ENCODE measurements at places on chromosomes 2 and 18. TPM values are rescaled to one million over a fixed set of nuclear protein-coding genes. Genes with fewer than 3 reads are reported as not detected.
A peak's percentile ranks its signal among the peaks of the same experiment; 100 is the strongest.

The GALM gene
- total RNA-seq: 40.6 TPM

The DCC gene
- total RNA-seq: not detected

The NEU2 gene
- total RNA-seq: not detected

The KHK gene
- total RNA-seq: 9.5 TPM

The ME2 gene
- 138 TPM for total RNA-seq

The FMNL2 gene
- total RNA-seq: 1.1 TPM

The LDLRAD4 gene
- 37.3 TPM for total RNA-seq

The SNRPD1 gene
- 159 TPM for total RNA-seq

The IHH gene
- not detected for total RNA-seq

The LYPD1 gene
- not detected for total RNA-seq

The SLC25A52 gene
- not detected for total RNA-seq

The RUFY4 gene
- total RNA-seq: 0.88 TPM

The STPG4 gene
- total RNA-seq: not detected

The SLC9A2 gene
- 0.18 TPM for total RNA-seq

The RNF144A gene
- 32.6 TPM for total RNA-seq

The TMEM198 gene
- total RNA-seq: 2.1 TPM

The MREG gene
- 8.0 TPM for total RNA-seq

The SKOR2 gene
- total RNA-seq: not detected

The GALR1 gene
- total RNA-seq: not detected

The FTCDNL1 gene
- 1.9 TPM for total RNA-seq

The B3GNT7 gene
- total RNA-seq: 0.29 TPM

The SH3RF3 gene
- 1.9 TPM for total RNA-seq

GRCh38 chr2:149441255-149441654 lies 110.9 kb downstream of the LYPD6 start:
- DNase-seq: no peak

DNA sequence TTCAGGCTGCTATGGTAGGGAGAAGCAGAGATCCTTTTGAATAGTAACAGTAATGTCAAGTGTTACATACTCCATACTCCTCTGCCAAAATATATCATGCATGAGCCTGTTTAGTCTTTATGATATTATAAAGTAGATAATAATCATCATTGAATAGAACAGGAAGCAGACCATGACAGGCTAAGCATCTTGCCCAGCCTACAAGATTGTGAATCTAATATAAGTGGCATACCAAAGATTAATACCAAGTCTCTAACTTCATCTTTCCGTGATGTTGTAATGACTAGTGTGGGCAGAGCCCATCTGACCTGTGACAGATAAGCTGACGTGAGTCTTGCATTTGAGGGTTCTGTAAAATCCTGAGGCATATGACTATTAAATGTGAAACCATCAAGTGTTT lies 13.1 kb downstream of the NDUFB3 start:
- no peak for DNase-seq

- DNase-seq: peak; percentile 57
These were observed 31.2 kb downstream of the ARHGAP25 start for GRCh38 chr2:68765739-68766375.

DNA sequence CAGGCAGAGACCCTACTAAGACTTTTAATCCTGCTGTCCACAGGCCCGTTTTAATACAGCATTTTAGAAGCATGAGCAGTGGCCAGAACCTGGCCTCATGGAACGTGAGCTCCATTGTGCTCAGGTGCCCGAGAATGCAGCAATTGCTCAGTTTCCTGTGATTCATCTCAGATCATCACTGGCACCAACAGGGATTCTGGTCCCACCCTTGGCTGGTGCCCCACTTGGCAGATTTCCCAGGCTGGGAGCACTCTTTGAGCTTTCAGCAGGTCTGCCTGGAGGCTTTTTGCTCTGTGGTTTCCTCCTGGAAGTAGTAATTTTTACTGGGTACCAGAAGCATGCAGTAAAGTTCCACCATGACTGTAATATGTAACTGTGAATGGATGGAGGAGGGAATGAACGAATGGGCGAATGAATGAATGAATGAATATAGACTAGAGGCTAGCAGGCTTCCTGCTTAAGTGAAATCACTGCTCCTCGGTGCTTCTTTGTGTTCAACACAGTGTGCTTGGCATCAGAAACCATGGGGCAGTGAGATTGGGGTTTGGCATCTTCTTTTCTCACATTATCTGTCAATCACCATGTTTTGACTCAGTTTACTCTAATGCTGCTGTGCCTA lies 312.9 kb downstream of the PRKCE start:
- DNase-seq: peak; percentile 15

GRCh38 chr2:200744201-200744602 lies 67.5 kb upstream of the BZW1 start:
- DNase-seq: no peak

DNA sequence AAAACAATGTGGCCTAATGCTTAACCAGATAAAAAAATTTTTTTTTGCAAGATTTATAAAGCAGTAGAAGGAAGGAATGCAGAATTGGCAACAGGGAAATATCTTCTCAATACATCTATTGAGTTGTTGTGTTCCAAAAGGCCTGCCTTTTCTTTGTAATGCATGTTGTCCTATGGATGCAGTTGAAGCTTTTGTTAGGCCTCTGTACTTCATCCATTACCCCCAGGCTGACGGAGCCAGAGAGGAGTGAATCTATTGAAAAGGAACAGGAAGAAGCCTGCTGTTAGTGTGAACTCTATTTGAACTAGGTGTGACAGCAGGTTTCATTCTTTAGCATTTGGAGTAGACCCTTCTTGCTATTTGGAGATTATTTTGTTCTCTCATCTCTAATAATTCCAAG lies 56.5 kb downstream of the MTX2 start:
- no peak for DNase-seq

DNA sequence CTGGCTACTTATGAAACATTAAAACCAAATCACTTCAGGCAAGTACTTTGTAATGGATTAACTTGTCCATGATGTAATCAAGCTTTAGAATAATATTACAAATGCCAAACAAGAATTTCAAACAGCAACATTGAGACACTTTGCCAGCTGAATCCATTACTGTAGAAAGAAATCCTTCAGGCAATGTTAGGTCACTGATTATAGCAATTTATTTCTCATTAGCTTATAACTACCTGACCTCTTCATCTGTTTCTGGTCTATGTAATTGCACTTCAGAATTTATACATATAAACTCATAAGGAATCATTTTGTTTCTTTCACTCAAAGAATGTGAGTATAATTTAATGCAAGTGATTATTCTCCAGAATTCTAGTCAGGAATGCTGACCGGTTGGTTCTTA lies 692.6 kb upstream of the TMEFF2 start:
- DNase-seq: no peak

- DNase-seq: no peak
These were observed 125.0 kb downstream of the SPHKAP start for GRCh38 chr2:228056293-228057097.

DNA sequence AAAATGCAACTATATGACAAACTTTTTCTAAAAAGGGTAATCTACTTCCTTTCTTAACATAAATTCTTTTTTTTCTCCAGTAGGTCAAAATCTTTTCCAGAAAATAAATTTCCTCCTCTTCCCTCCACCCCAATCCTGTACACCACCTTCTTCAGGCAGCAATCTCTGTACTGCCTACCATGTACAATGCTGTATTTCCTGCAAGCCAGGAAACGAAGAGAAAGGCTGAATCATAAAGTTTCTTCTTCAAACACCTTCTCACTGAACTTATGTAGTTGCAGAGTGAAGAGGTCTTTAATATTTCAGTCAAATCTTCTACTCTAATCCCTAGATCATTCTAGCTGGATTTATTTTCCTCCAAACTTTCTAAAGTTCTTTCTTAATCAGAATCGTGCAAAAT lies 18.2 kb upstream of the C2orf66 start:
- no peak for DNase-seq

GRCh38 chr2:37831081-37831780 lies 93.9 kb upstream of the RMDN2 start:
- DNase-seq: no peak

DNA sequence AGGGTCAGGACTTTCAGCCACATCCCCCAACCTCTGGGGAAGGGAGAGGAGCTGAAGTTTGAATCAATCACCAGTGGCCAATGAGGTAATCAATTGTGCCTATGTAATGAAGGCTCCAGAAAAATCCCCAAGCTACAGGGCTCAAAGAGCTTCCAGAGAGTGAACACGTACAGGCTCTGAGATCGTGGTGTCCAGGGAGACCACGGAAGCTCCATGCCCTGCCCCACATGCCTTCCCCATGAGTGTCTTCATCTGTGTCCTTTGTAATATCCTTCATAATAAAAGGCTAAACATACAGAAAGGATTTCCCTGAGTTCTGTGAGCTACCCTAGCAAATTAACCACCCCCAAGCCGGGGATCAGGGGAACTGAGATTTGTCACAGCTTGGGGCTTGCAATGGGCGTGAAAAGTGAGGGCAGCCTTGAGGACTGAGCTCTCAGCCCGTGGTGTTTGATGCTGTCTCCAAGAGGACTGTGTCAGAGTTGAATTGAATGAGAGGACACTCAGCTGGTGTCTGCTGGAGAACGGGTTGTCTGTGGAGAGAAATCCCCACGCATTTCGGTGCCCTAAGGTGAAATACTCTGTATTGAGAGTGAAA lies 25.5 kb upstream of the TUBB6 start:
- DNase-seq: no peak

GRCh38 chr2:233764264-233764663 lies 4.2 kb downstream of the UGT1A1 start:
- DNase-seq: no peak

DNA sequence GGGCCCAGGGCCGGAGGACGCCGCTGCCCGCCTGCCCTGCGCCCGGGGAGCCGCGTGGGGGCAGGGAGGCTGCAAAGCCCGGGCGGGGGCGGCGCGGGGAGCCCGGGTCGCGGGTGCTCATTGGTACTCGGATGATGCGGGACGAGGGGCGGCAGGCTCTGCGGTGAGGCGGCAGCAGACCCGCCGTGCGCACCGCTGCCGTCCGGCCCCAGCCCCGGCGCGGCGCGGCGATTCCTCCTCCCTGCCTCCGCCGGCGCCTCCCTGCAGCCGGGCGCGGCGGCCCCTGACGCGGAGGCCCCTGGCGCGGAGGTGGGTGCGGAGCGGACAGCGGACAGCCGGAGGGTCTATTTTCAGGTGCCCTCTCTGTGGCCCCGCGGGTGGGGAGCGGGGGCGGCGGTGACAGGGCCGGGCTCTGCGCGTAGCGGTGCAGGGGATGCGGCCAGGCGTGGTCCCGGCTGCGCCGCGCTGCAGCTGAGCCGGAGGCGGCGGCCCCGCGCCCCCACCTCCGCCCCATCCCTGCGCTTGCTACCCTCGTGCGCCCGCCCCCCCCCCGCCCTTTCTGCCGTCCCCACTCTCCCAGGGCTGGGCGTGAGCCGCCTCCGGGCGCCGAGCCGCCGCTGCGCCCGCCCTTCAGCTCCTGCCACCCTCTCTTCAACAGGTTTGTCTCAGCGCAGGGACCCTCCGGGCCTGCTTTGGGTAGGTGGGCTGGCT lies 640 bp downstream of the SPTBN1 start:
- DNase-seq: peak; percentile 20

DNA sequence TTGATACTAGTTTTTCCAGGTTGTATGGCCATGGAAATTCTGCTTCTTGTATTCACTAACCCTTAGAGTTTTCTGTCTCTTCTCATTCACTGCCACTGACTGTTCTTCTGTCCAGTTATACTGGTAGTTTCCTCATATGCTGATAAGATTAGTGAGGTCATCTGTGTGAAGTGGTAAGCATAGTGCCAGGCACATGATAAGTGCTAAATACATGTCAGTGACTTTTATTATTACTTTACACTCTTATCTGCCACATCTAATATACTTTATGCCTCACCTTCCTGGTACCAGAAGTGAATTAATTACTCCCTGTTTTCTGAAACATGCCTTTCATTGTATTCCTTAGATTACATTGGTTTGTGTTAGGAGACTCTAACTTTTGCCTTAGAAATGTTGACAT lies 91.3 kb downstream of the NBEAL1 start:
- no peak for DNase-seq

- DNase-seq: no peak
These were observed 260.4 kb upstream of the SP5 start for GRCh38 chr2:170454471-170455372.

GRCh38 chr18:79867666-79868065 lies 69.9 kb downstream of the KCNG2 start:
- no peak for DNase-seq

DNA sequence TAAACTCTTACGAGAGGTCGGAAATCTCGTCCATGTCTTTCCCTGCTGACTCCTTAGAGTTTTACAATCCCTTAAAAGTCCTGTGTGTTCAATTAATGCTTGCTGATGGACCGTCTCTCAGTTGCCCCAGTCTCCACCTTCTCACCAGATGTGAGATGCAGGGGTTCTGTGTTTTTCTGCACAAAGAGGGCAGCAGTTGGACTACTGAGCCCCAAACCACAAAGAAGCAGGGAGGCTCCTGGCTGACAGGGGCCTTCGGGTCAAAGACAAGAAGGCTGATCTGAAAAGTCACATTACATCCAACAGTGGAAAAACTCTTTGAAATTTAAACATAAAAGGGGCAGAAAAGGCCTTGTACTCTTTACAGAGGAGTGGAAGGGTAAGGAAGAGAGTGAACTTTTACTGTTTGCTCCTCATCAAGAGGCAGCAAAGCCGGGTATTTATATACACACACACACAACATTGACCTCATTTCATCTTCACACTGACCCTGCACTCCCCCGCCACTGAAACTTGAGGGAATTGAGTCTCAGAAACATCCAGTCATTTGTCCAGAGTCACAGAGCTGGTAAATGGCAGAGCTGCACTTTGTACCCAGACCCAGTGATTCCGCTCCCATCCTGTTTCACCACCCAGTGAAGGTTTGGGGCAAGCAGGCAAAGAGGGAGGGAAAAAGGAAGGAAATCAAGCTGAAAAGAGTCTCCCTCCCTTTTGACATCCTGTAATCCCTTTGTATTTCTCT lies 23.7 kb downstream of the MRPL33 start:
- DNase-seq: no peak

- DNase-seq: no peak
These were observed 82.2 kb downstream of the NFATC1 start for GRCh38 chr18:79477711-79478483.

DNA sequence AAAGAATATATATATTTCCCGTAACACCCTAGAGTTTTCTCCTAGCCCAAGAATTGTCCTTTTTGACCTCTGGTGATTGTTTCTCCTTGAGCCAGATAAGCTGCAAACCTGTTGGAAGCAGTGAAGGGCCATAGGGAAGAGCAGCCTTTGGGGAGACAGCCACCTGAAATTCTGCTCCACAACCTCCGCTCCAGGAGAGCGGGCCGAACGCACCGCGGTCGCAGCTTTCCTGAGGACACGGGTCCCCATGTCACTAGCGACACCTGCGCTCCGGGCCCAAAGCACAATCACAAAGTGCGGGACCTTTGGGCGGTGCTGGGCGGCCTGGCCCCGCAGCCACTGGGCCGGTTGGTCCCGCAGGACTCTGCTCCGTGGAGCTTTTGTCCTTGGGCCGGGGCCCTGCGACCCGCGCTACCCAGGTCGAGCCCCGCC lies 557 bp upstream of the DSG2 start:
- no peak for DNase-seq

- no peak for DNase-seq
These were observed 81.3 kb upstream of the PIK3C3 start for GRCh38 chr18:41873730-41874129.

GRCh38 chr2:79936715-79937114 lies 367.8 kb downstream of the LRRTM1 start:
- no peak for DNase-seq
